Fibroblast of skin of back (primary cell): ENCODE measurements at places on chromosomes 5 and 9.
A peak's percentile ranks its signal among the peaks of the same experiment; 100 is the strongest.

- peak; percentile 67 for DNase-seq
Observed at GRCh38 chr5:34474573-34475021, 181.5 kb upstream of the RAI14 start.

- DNase-seq = no peak
Observed at GRCh38 chr9:26043431-26043830, 365.2 kb upstream of the TUSC1 start.

- DNase-seq = no peak
Observed at GRCh38 chr9:127873223-127873691, 4.2 kb downstream of the AK1 start.

GRCh38 chr5:43609752-43610151 lies 6.8 kb downstream of the NNT start:
- no peak for DNase-seq

DNA sequence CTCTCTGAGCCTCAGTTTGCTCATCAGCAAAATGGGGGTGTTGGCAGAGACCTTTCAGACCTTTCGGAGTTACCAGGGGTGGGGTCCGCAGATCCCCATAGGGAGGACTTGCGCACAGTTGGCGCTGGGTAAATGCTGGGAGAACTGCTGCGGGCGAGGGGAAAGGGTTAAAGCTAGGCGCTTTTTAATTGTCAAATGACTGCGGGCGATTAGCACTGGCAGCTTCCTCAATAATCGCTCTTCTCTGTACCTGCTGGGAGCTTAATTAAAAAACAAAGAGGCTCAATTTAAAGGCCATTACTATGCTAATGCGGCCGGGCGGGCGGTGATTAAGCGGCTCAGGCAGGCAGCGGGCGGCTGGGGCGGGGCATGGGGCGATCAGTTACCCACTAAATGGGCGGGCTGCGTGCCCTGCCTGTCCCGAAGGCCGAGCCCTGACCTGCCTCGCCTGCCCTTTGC lies 63.0 kb downstream of the LMX1B start:
- DNase-seq = no peak

DNA sequence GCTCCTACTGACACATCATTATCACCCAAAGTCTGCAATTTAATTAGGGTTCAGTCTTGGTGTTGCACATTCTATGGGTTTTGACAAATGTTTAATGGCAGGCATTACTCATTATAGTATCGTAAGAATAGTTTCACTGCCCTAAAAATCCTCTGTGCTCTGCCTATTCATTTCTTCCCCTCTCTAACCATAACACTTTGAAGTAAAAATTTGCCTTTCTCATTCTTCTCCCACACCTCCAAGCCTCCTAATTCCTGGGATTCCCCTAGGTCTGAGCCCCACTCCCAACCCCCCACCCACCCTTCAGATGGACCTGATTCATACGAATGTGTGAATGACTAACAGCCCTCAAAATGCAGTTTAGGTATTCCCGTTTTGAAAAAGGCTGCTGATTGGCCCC lies 18.4 kb downstream of the ENC1 start:
- no peak for DNase-seq

GRCh38 chr9:87792831-87793288 lies 66.9 kb downstream of the CTSL start:
- DNase-seq = peak; percentile 49

GRCh38 chr5:3598207-3598606 lies 2.6 kb downstream of the IRX1 start:
- DNase-seq = peak; percentile 39
